CD8-positive, alpha-beta memory T cell (primary cell): ENCODE measurements at places on chromosomes 5 and 9.

GRCh38 chr9:133540698-133541025 lies 6.2 kb downstream of the ADAMTSL2 start:
- H3K36me3 ChIP-seq = no peaks in the 10 kb centered on the region
- H3K4me3 ChIP-seq = no peak overlapping the region
- H3K4me1 ChIP-seq = no peaks in the 10 kb centered on the region

GRCh38 chr5:163385271-163385670 lies 52.1 kb upstream of the CCNG1 start:
- no peaks in the 10 kb centered on the region for H3K36me3 ChIP-seq
- no peaks in the 10 kb centered on the region for H3K27me3 ChIP-seq
- H3K27ac ChIP-seq = no peak overlapping the region
- DNase-seq = no peak
- no peak overlapping the region for H3K4me3 ChIP-seq

DNA sequence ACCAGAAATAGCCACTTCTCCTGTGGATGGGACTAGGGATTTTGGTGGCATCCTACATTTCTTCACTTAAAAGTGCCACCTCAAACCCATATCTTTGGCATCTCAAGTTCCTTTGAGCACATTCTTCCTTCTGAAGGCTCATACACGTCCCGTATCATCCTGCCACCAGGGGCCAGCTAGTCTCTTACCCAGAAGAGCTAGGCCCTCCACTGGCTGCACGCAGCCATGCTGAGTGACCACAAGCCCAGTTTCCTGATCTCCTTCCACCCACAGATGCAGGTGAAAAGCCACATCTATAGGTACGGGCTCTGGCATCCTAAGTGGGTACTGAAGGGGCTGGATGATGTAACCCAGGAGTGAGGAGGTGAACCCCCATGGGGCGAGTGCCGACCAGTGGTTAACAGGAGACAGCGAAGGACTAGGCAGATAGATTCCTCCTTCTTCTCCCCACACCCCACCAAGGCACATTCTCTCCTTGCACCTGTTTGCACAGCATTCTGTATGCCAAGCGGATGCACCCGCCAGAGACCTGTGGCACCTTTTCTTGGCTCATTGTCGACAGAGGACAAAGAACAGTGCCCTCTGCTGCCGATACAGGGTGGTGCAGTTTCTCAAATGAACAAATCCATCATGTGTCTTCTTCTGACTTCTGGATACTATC lies 14.4 kb upstream of the SCGB3A1 start:
- H3K4me3 ChIP-seq = no peak overlapping the region
- H3K27me3 ChIP-seq = no peaks in the 10 kb centered on the region
- no peak overlapping the region for H3K27ac ChIP-seq
- H3K36me3 ChIP-seq = no peaks in the 10 kb centered on the region

GRCh38 chr5:77208507-77209163 lies 1.8 kb upstream of the PDE8B start:
- no peak overlapping the region for H3K4me3 ChIP-seq
- H3K36me3 ChIP-seq = no peaks in the 10 kb centered on the region
- H3K27me3 ChIP-seq = peaks cover 13% of the 10 kb centered on the region
- no peak for DNase-seq
- H3K27ac ChIP-seq = no peak overlapping the region
- no peaks in the 10 kb centered on the region for H3K4me1 ChIP-seq

DNA sequence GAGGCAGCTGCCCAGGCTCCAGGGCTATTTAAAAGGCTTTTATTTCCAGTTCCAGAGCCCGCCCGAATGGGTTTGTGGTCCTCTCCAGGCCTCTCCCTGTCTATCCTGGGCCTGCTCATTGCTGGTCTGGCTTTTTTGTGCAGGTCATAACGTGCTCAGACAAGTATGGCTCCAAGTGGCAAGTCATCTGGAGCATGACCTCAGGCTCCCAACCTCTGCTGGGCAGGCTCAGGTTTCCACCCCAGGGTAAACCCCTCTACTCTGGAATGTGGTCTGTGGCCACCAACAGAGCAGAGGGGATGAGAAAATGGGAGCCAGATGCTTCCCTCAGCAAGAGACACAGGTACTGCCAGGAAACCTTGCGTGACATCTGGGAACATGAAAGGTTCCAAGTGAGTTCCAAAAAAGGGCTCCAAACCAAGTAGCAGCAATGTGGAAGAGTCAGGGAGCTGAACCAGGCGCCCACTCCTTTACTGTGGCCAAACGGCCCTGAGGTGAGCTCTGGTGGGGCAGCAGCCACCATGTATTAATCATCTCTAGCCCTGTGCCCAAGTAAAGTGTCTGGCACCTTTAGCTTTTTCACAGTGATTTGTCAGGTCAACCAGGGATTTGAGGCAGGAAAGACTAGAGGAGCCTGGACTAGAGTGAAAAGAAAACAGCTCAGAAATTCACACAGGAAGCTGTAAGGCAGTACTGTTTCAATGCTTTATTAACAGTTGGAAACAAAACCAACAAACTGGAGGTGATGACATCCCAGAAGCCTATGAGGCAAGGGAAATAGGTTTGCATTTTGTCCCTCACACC lies 25.7 kb downstream of the PCDHGC5 start:
- peaks cover 23% of the 10 kb centered on the region for H3K4me1 ChIP-seq
- H3K4me3 ChIP-seq = no peak overlapping the region
- DNase-seq = no peak
- peaks cover 39% of the 10 kb centered on the region for H3K36me3 ChIP-seq
- no peak overlapping the region for H3K27ac ChIP-seq

GRCh38 chr9:37025071-37025822 lies 8.8 kb downstream of the PAX5 start:
- H3K36me3 ChIP-seq = no peaks in the 10 kb centered on the region
- DNase-seq = no peak
- H3K4me1 ChIP-seq = peaks cover 48% of the 10 kb centered on the region

DNA sequence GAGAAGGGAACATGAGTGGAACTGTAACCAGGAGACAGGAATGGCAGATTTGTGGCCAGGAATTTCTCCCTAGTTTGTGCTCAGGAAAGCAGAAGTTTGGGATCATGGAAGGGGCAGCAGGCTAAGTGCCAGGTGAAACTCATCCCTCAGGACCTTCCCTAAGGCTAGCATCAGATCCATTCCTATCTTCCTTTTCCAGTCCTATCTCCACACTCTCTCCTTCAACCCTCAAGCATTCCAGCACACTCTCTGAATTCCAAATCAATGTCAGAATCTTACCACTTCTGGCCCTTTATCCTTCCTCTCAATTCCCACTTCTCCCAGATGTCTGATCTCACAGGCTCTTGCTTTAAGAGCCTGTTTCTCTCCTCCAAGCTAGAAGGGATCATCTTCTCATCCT lies 53.2 kb upstream of the GRIA1 start:
- no peak overlapping the region for H3K27ac ChIP-seq
- H3K36me3 ChIP-seq = no peaks in the 10 kb centered on the region
- DNase-seq = no peak

GRCh38 chr5:41617843-41618515 lies 107.6 kb upstream of the PLCXD3 start:
- no peak for DNase-seq
- no peaks in the 10 kb centered on the region for H3K36me3 ChIP-seq
- H3K27me3 ChIP-seq = no peaks in the 10 kb centered on the region
- H3K27ac ChIP-seq = no peak overlapping the region
- H3K4me1 ChIP-seq = no peaks in the 10 kb centered on the region
- no peak overlapping the region for H3K4me3 ChIP-seq

GRCh38 chr9:104339692-104340091 lies 164.4 kb upstream of the OR13F1 start:
- no peak overlapping the region for H3K27ac ChIP-seq
- H3K36me3 ChIP-seq = no peaks in the 10 kb centered on the region
- no peak for DNase-seq
- H3K4me3 ChIP-seq = no peak overlapping the region
- H3K4me1 ChIP-seq = no peaks in the 10 kb centered on the region

DNA sequence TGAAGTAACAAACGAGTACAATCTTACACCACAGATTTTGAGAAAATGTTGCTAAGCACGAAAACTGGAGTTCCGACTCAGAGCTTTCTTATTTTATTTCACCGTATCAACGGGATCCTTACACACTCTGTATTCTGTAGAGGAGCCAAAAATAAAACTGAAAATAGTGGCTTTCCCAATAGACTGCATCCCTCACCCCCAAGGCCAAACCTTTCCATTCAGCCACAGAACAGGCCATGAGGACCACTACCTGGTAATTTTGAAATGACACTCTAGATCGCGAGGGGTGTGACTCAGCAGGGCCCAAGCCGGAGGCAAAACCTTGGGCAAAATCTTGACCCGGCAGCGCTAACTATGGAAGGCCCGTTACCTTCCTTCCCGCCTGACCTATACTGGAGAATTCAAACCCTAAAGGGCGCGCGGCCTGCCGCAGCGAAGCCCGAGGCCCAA lies 432 bp downstream of the HSPA9 start:
- peaks cover 33% of the 10 kb centered on the region for H3K4me1 ChIP-seq
- H3K36me3 ChIP-seq = peaks cover 38% of the 10 kb centered on the region
- no peaks in the 10 kb centered on the region for H3K27me3 ChIP-seq
- DNase-seq = no peak
- H3K27ac ChIP-seq = peak overlapping the region; percentile 100

DNA sequence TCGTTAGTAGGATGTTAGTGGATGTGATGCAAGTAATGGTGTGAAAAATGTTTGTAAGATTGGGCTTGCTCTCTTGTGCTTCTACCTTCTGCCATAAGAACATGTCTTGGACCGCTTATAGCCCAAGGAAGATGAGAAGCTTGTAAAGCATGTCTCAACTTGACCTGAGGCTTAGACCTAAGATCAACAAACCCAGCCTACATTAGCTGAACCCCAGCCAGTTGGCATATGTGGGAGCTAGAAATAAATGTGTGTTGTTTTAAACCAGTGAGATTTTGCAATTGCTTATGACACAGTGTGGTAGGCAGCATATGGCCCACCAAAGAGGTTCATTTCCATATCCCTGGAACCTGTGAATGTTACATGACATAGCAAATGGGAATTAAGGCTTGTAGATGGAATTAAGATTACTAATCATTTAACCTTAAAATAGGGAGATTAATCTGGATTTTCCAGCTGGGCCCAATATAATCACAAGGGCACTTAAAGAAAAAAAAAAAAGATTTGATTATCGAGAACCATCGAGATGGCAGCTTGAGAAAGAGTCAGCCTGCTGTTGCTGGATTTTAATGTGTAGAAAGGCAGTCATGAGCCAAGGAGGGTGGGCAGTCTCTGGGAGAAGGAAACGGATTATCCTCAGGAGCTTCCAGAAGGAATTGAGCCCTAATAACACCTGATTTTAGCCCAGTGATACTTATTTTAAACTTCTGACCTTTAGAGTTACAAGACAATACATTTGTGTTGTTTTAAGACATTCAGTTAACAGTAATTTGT lies 27.3 kb upstream of the EDIL3 start:
- no peaks in the 10 kb centered on the region for H3K27me3 ChIP-seq
- no peaks in the 10 kb centered on the region for H3K36me3 ChIP-seq
- DNase-seq = no peak
- H3K4me1 ChIP-seq = no peaks in the 10 kb centered on the region
- no peak overlapping the region for H3K4me3 ChIP-seq
